Osteocyte (in vitro differentiated cells): ENCODE measurements at places on chromosomes 7 and 10. TPM values are rescaled to one million over a fixed set of nuclear protein-coding genes. Genes with fewer than 3 reads are reported as not detected.

BET1 gene
- total RNA-seq = 29.3 and 32.7 TPM in 2 replicates

ELMO1 gene
- total RNA-seq = not detected in 2 replicates

EBLN1 gene
- total RNA-seq = not detected in 2 replicates

DNA sequence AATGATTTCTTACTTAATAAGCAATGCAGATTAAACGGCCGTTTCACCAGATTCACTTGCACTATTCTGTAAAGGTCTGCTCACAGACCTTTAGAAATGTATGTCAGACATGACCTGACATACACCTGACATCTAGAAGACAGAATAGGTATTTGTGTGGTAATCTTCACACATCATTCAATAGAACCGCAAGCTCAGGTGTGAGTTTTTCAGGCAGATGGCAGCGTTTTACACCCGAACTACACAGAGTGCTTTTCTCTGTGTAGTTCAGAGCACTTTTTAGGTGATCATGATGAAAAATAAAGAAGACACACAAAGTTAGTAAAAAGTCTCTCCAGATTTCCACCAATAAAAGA, 63.2 kb downstream of the PRKCQ start:
- H3K4me1 ChIP-seq = no peaks in the 10 kb centered on the region
- no peaks in the 10 kb centered on the region for H3K36me3 ChIP-seq
- H3K27me3 ChIP-seq = peaks cover 12% of the 10 kb centered on the region

GRCh38 chr10:32004161-32004591, 52.0 kb downstream of the KIF5B start:
- H3K36me3 ChIP-seq = peaks cover 16% of the 10 kb centered on the region
- H3K4me3 ChIP-seq = no peak overlapping the region
- H3K27me3 ChIP-seq = no peaks in the 10 kb centered on the region

DNA sequence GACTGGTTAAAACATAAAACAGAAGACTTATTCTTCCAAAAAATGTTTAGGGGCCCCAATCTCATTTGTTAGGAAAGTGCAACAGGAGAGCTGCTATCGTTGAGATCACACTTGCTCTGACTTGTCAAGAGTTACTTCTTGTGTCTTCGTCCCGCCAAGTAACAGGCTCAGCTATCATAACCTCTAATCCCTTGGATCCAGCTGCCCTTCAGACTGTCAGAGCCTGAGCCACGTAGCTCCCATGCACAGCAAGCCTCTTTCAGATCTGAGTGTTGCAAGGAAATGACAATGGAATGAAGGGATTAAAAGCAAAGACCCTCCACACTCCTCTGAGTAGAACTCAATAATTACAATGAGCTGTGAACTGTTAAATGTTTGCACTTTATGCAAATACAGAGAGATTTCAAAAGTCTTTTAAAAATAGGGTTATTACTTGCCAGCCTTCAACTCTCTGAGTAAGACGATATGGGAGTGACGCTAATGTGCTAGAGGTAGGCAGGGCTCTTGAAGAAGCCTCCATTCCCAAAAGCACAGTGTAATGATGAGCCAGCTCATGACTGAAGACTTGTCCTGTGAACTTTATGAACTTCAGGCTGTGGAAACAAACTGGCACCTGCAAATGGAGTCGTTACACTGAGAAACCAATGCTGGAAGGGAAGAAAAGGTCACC, 28.4 kb upstream of the CDK13 start:
- H3K27ac ChIP-seq = no peak overlapping the region
- H3K36me3 ChIP-seq = no peaks in the 10 kb centered on the region
- peak; percentile 36 for DNase-seq
- peaks cover 49% of the 10 kb centered on the region for H3K27me3 ChIP-seq

MYO3A gene
- total RNA-seq = not detected in 2 replicates
